Liver (tissue), 10 donors: ENCODE measurements at places on chromosomes 11 and 22.
A peak's percentile ranks its signal among the peaks of the same experiment; 100 is the strongest.

GRCh38 chr11:92811341-92811740 lies 158.1 kb upstream of the MTNR1B start:
- no peak overlapping the region for H3K27ac ChIP-seq
- no peak overlapping the region for H3K4me3 ChIP-seq
- H3K4me1 ChIP-seq: no peaks in the 10 kb centered on the region
- no peak for DNase-seq

DNA sequence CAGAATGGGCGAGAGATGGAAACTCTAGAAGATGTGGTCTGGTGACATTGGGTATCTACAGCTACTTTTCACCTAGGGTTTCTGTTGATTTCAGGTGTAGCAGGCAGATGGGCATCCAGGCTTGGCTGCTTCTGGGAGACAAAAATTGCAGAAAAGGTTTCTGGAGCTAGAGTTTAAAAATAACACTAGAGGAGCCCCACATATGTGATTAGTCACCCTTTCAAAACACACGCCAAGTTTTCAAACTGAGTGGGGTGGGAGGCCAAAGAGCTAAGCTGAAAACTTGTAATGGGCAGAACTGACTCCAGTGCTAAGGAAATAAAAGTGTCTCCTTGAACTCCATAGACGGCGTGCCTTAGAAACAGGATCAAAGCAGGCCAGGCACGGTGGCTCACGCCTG lies 80.8 kb downstream of the GRK3 start:
- H3K36me3 ChIP-seq: no peaks in the 10 kb centered on the region
- H3K27ac ChIP-seq: no peak overlapping the region
- no peak for DNase-seq
- no peak overlapping the region for H3K4me3 ChIP-seq

GRCh38 chr11:72814286-72815109 lies at the start of gene ATG16L2:
TSS of gene ATG16L2 (plus strand) at chr11:72814411. CDS start at chr11:72814446, 35 bp downstream.
- peak within 1 kb of the TSS; percentile 81 for H3K4me3 ChIP-seq
- no peak for DNase-seq
- peaks cover 2% of the 10 kb centered on the region for H3K36me3 ChIP-seq
- no peaks in the 10 kb centered on the region for H3K27me3 ChIP-seq
- peak within 1 kb of the TSS; percentile 95 for H3K27ac ChIP-seq
- peaks cover 28% of the 10 kb centered on the region for H3K4me1 ChIP-seq

- no peaks in the 10 kb centered on the region for H3K4me1 ChIP-seq
- no peak for DNase-seq
- peaks cover 54% of the 10 kb centered on the region for H3K36me3 ChIP-seq
- H3K27me3 ChIP-seq: no peaks in the 10 kb centered on the region
Measured at GRCh38 chr22:19038164-19038546, 84.1 kb downstream of the DGCR2 start.

DNA sequence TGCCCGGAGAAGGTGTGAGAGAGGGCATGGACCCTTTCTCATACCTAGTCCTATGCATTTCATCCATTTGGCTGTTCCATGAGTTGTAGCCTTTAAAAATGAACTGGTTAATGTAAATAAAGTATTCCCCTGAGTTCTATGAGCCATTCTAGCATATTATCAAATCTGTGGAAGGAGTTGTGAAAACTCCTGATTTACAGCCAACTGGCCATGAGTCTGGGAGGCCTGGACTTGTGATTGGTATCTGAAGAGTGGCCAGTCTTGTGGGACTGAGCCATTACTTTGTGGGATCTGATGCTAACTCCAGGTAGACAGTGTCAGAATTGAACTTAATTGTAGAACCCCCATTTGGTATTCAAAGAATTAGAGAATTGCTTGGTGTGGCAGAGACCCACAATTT lies 48.4 kb downstream of the FAM118A start:
- DNase-seq: no peak
- H3K27ac ChIP-seq: no peak overlapping the region
- H3K4me3 ChIP-seq: no peak overlapping the region
- no peaks in the 10 kb centered on the region for H3K4me1 ChIP-seq

- DNase-seq: peak; percentile 33
- H3K27me3 ChIP-seq: no peaks in the 10 kb centered on the region
- H3K36me3 ChIP-seq: no peaks in the 10 kb centered on the region
- H3K4me3 ChIP-seq: no peak overlapping the region
- peak overlapping the region; percentile 42 for H3K27ac ChIP-seq
- H3K4me1 ChIP-seq: peaks cover 22% of the 10 kb centered on the region
Measured at GRCh38 chr11:11973361-11973800, 35.0 kb downstream of the DKK3 start.

DNA sequence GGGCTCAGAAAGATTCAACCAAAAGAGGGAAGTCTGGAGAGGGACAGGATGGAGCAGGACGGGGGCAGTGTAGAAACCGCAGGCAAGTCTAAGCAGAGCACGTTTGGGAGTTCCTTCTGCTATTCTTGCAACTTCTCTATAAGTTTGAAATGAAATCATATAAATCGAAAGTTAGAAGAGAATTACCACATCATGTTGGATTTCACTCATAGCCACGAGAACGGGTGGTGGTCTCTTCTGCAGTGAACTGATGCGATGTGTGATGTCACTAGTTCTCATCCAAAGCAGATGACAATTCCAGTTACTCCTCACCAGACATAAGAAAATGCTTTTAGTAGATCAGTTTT lies 36.0 kb downstream of the KCNQ1 start:
- H3K27me3 ChIP-seq: no peaks in the 10 kb centered on the region
- no peak for DNase-seq

DNA sequence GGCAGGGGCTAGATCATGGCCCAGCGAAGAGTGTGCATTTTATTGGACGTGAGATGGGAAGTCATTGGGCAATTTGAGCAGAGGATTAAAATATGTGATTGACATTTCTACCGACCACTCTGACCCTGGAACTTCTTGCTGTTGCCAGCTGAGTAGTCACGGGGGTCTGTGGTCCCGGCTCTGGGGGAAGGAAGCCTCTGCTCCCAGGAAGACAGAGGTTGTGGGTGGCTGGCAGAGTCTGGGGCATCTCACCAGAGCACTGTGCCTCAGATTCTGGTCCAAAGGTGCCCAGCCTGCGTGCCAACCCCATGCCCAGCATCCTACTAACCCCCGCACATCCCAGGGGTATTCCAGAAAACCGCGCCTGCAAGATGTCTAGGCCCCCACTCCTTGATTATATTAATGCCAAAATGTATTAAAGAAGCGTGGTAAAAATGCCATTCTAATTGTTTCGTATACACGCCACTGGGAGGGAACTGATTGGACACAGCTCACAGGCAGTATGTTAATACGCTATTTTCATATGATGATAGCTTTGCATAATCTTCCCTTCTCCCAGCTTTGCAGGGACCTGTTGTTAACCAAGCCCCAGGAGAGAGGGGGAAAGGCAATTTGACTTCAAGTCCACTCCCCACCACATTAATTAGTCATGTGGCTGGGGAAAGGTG lies 25.3 kb upstream of the LMO1 start:
- no peaks in the 10 kb centered on the region for H3K27me3 ChIP-seq
- H3K36me3 ChIP-seq: no peaks in the 10 kb centered on the region
- no peak overlapping the region for H3K27ac ChIP-seq
- no peak for DNase-seq
- no peaks in the 10 kb centered on the region for H3K4me1 ChIP-seq

DNA sequence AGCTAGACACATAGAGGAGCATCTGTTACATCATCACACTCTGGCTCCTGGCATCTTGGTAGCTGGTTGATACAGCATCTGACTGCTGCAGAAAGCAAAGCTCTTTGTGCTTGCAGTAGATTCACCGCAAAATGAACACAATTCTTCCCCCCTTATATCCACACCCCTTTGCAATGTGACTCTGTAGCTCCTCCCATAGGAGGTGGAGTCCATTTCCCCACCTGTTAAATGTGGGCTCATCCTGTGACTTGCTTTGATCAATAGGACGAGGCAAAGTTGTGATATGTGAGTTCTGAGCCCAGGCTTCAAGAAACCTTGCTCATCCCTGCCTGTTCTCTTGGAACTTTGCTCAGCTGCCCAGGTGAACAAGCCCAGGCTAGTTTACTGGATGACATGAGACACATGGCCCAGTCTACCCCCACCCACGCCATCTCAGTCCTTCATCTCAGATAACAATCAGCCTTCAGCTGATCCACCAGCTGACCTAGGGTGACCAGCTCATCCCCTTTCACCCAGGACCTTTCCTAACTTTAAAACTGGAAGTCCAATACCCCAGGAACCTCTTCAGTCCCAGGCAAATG lies 272.2 kb downstream of the TENM4 start:
- no peaks in the 10 kb centered on the region for H3K4me1 ChIP-seq
- H3K27ac ChIP-seq: no peak overlapping the region
- H3K36me3 ChIP-seq: no peaks in the 10 kb centered on the region
- DNase-seq: no peak
- no peaks in the 10 kb centered on the region for H3K27me3 ChIP-seq
- H3K4me3 ChIP-seq: no peak overlapping the region
